ENCODE measurements at places on chromosomes 2 and 18. TPM values are rescaled to one million over a fixed set of nuclear protein-coding genes. Genes with fewer than 3 reads are reported as not detected.

BMP10 gene
- not detected for total RNA-seq

DNA sequence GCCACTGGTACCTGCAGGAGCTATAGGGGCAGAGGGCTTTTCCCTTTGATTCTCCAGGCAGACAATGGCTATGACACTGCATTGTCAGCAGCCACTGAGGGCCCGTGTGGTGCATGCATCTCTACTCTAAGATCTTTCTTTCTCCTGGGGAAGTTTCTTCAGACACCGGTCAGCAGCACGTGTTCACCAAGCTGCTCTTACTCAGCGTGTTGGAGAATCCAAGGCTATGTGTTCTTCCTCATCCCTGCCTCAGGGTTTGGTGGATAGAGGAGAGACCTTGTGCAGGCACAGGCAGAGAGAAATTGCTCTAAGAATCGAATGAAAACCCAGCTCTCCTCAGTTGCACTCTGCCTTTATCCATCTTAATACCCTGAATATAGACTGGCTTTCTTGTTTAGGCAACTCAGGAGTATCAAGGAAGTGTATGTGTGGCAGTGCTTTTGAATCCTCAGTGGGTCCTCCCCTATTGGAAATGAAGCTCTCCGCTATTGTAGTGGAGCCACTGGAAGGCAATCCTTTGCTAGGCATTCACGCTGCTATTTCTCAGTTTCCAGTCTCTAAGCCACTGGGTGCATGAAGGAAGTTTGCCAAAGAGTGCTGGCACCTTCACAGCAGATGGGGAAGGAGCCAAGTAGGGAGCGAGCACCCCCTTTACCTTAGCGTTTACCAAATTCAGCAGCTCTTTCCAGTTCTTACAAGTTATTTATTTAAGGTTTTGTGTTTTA is 86.9 kb upstream of the EML6 start:
- DNase-seq = no peak

DNA sequence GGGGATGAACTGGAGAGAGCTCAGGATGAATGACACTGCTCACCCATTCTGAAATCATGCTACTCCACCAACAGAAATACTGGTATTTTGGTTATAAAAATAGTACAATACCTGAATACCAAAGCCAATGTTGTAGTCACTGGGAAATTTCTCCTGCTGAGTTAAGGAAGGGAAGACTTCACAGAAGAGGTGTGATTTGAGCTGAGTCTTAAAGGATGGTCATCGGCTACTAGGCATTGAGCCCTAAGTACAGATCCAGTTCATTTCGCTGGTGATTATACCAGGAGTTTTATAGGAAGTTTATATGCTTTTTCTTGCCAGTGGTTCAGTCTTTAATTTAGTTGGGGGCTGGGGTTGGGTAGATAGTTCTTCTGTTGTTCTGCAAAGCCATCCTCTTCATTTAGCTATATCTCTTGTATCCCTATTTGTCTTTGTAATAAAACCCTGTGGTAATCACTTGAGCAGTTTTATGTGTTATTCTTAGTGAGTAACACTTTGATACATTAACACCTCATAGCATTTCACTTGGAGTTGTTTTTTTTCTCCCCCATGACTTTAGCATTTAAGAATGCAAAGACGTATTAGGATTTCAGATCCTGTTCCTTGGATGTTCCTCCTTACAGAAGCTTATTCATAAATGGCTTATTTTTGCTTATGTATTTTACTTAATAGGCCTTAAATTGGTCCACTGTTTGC is 239.9 kb upstream of the FOSL2 start:
- no peak for DNase-seq

- DNase-seq = peak; percentile 74
These were observed 16.6 kb upstream of the PCBP1 start for GRCh38 chr2:70070542-70071268.

DNA sequence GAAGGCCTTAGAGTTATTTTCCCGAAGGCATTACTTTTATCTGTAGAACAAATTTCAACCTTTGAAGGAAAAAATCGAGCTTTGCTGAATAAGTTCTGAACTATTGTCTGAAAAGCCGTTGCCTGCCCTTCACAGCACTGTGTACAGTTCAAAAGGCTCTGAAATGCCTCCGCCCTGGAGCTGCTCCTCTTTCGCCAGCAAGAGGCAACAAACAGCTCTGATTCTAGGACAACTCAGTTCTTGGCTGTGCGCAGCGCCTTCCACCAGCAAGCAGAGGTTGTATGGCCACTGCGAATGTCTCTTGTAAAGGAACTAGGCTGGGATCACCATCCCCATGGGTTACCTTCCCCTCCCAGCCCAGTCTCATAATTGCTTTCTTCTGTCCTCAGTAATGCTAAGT is 308.5 kb downstream of the GBX2 start:
- no peak for DNase-seq

ALPP gene
- total RNA-seq = not detected

- peak; percentile 66 for DNase-seq
These were observed 252.6 kb downstream of the AGAP1 start for GRCh38 chr2:235746257-235746934.

GRCh38 chr2:182891611-182892010 is 25.2 kb upstream of the FRZB start:
- no peak for DNase-seq

GRCh38 chr18:498931-499775 is 1.3 kb downstream of the COLEC12 start:
- no peak for DNase-seq

ANO7 gene
- 5.1 TPM for total RNA-seq

C2orf66 gene
- not detected for total RNA-seq

LRRC30 gene
- total RNA-seq = not detected

DNA sequence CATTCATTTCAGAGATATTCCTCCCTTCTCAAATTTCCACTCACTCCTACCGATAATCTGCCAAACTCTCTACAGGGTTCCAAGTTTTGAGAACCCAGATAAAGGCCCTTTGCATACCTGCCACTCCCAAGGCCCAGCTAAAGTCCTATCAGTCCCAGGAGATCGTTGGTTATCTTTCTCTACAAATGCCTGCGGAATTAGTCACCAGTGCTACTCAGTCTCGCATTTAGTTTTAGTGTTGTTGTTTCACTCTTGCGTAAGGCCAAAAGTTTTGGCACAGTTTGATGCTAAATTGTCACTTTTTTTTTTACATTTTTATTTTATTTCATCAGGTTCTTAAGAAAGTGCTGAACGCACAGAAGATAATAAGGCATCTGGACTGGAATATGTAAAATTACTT is 29.2 kb upstream of the SETBP1 start:
- DNase-seq = no peak

DNA sequence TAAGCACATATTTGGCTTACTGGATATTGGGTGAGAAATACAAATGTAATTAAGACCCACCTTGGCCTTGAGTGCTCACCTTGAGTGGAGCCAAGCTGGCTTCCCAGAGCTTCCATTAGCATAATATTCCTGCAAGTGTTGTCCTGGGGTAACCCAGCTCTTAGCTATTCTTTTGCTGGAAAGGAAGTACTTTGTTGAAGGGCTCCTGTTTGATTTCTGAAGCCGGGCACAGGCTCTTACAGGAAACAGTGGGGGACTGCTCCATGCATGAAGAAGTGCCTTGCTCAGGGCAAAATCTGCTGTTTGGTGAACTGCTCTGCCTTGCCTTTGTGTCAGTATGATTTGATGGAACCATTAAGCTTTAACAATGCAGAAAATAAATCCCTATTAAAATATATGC is 325.4 kb downstream of the SMAD2 start:
- DNase-seq = no peak

DNA sequence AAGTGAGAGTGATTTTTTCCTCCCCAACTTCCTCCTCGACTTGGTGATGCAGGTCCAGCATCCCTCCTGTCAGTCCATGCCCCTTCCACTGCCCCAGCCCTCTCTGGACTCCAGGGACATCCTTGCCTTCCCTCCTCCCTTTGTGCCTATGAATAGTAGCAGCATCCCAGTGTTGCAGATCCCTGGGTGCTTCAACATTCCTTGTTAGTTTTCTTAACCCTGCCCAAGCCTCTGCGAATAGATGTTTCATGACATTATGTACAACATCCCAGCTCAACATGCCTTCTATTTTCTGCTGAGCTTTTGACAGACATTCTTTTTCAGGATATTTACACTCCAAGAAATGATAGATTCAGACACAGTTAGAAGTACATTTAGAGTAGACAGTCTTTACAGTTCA is 35.3 kb upstream of the CCDC150 start:
- DNase-seq = no peak

DNA sequence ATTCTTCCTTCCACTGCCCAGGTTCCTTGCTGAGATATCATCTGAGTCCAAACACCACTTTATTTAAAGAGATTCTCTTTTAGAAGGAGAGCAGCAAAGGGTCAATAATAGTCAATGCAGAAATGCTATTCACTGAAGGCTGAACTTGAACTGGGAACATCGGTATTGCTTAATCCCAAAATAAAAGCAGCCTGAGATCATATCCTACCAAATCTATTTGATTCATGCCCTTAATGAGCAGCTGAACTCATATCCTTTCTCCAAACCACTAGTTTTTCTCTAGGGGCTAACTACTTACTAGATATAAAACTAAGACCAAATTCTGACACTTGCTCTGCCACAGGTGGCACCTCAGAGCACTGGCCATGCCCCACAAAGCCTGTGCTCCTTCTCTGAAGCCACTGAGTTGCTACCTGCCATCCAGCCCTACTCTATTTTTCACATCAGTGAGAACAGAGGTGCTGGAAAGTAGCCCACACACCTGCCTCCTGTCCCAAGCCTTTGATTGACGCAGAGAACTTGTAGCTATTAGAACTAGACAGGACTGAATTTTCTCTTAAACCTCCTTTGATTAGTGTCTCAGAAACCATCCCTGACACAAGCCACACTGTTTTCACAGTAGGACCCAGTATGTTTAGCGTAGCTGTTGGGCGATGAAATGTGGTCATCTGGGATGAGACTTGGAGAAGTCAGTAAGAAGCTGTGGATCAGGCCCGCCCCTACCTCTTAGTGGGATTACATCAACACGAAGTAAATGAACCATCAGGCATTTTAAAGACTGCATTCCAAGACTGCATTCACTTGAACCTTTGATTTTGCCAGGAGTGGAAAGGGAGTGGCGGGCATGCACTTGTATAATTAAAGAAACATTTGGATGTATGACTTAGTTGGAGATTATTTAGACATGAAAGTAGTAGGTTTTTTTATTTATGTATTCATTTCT is 124.3 kb downstream of the RBMS1 start:
- DNase-seq = no peak

AFG3L2 gene
- 60.6 TPM for total RNA-seq

GRCh38 chr2:149099298-149099697 is 60.8 kb downstream of the LYPD6B start:
- no peak for DNase-seq

RAB6D gene
- not detected for total RNA-seq

DNA sequence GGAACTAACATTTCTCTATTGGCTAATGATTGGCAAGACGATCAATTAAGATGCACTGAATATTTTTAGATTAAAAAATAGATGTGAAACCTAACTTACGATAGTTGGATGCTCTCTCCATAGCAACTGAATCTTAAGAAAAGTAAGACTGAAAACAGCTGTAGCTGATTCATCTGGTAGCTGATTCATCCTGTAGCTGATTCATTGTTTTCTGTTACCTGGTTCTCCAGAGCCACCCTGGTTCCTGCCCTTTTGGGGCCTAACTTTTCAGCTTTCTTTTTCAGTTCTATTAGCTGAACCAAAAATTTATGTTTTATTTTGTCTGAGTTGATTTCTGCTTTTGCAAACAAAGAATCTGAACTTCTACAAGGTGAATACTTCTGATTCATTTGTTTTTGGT is 22.7 kb upstream of the SPR start:
- DNase-seq = peak; percentile 66

DSG1 gene
- not detected for total RNA-seq

NTSR2 gene
- not detected for total RNA-seq

- DNase-seq = no peak
These were observed 133.4 kb downstream of the DOCK10 start for GRCh38 chr2:224908818-224909217.

DNA sequence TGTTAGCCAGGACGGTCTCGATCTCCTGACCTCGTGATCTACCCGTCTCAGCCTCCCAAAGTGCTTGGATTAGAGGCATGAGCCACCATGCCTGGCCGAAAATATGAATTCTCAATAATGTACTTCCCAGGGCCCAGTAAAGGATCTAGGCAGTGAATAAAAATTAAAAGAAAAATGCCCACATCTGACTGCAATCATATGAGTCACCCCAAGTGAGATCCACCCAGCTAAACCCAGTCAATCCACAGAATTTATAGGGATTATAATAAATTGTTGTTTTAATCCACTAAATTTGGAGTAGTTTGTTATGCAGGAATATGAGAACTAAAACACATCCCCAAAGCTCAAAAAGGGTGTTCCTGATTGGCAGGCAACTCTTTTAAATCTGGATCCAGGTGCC is 93.5 kb upstream of the STK39 start:
- DNase-seq = no peak

DNA sequence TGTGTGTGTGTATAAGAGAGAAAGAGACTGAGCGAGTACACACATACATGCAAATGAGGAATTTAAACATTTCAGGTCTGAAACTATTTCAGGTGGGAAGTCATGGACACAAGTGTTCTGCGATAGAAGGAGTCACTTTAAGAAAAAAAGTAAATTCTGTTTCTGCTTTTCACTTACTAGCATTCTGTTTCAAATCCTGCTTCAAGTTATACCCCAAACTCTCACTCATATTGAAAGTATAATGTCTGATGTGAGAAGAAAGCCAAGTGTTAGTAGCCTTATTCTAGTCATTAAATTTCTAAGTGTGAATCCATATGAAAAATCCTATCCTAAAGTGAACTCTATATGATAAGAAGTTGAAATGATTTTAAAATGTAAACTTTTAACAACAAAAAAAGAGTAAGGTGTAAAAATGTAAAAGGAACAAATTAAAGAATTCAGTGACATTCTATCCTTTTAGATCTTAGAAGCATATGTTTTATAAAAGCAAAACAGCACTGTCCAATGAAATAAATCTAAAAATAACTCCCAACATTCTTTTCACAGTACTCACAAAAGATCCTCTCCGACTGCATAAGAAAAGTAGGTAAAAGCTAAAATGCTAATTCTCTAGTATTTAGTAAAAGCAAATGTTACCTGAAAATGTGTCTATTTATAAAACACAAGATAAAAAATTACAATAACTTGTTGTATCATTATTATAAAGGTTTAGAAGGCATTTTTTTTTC is 570.6 kb downstream of the ZEB2 start:
- DNase-seq = no peak

OR6B2 gene
- total RNA-seq = not detected

- no peak for DNase-seq
These were observed 97.9 kb downstream of the RIT2 start for GRCh38 chr18:43017622-43018021.

GRCh38 chr2:159832858-159833257 is 34.9 kb upstream of the CD302 start:
- DNase-seq = no peak

- no peak for DNase-seq
These were observed 308.5 kb downstream of the NOL4 start for GRCh38 chr18:33916200-33916599.

Data from activated CD8-positive, alpha-beta T cell treated with anti-CD3 and anti-CD28 coated beads for 36 hours (primary cell).